ENCODE measurements at places on chromosomes 4 and X. TPM values are rescaled to one million over a fixed set of nuclear protein-coding genes. Genes with fewer than 3 reads are reported as not detected.

GRCh38 chr4:81352446-81352835 lies 119.3 kb downstream of the RASGEF1B start:
- no peak for DNase-seq

GRCh38 chrX:102624105-102624504 lies 24.8 kb downstream of the ARMCX5 start:
- DNase-seq = no peak

- no peak for DNase-seq
Observed at GRCh38 chr4:128686032-128686465, 123.5 kb upstream of the JADE1 start.

DNA sequence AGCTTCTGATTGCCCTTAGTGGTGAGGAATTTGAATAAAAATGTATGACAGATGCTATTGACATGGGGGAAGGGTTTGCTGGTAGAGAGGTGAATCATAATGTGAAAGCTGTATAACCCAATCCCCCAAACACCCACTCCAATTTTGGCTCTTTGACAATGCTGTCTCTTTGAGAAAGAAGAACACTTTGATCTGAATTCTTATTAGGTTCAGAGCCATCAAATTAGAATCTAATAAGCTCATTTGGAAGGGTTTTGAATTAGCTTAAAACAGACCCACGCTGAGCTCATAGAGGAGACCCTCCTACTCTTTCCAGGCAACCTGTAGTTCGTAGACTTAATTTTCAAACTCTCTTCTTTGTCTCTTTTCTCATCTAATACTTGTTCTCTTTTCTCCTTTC lies 416.6 kb upstream of the ARX start:
- DNase-seq = no peak

DNA sequence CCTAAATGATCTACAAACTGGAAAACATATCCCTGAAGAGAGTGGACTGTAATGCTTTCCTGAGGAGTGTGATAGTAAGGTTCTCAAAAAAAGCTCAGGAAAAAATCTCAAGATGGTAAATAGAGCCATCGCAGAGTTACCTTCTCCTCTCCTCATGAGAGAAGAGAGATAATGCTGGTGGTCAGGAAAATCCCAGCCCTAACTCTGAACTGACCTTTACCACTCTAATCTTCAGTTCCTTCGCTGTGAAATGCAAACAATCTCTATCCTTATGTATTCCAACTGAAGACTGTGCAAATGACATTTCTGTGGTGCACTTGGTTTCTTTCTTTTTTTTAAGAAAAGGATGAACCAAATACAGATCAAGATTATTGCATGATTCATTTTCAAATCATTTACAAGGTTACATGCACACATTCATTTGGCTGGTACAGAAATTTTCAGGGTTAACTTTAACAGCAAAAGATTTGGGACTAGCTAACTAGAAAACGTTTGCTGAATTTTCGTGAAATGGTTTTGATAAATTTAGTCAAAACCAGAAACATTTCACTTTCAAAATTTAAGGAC lies 8.3 kb downstream of the PPM1K start:
- no peak for DNase-seq

DNA sequence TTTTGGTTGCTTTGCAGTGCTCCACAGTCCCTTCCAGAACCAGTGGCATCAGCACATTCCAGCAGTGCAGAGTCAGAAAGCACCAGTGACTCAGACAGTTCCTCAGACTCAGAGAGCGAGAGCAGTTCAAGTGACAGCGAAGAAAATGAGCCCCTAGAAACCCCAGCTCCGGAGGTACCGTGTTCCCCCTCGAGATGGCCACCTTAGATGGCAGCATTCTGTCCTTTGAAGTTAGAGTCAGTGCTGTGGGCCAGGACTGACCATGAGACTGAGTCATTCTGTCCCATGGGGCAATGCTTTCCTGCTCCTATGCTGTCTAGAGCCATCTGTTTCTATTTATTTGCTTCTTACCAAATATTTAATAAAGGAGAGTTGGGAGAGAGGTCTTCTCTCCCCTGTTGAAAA lies 112.3 kb downstream of the KLHL8 start:
- no peak for DNase-seq

- DNase-seq = no peak
Observed at GRCh38 chr4:101175896-101176676, 171.2 kb downstream of the PPP3CA start.

DNA sequence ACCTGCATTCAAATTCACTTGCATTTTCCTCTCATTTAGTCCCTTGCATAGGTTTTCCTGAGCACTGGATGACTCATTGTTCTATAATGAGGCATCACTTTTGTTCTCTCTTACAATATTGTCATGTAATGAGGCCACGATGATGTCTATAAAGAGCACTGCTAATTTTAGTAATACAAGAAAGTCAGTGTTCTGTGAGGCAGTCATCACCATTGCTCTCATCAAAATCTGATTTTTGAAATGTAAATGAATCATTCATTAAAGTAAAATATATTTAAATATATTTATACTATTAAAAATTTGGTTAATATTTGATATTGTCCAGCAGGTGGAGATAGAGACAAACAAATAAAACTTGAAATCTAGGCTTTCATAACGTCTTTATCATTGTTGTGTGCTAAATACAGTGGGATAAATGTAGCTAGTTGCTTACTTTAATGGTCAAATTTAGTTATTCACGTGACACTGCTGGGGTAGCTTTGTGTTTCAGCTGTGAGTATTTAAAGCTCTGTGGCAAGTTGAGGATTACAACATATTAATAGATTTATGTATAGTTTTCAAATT lies 15.4 kb downstream of the HMGB2 start:
- DNase-seq = no peak

DNA sequence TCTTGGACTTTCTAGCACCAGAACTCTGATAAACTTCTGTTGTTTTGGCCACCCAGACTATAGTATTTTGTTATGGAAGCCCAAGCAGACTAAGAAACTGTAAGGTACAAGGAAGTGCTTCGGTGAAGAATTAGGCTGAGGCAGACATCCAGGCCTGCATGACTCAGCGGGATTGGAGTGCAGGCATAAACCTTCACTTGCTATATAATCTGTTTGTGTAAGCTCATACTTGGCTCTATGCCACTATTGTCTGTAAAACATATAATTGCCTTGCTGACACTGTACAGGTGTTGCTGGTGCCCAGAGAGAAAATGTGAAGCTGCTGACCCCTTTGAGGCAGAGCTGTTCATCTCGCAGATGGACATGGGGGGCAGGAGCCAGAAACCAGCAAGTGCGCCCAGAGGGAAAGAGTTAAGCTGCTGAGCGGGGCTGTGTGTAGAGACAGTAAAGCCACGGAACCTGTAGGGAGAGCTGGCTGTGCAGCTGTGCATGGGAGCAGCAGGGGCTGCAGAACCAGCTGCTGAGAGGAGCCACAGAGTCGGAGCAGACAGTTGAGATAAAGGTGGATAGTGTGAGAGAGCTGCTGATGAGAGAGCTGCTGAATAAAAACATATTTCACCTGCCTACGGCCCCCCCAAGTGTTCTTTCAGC lies 96.2 kb downstream of the RBM46 start:
- no peak for DNase-seq

DNA sequence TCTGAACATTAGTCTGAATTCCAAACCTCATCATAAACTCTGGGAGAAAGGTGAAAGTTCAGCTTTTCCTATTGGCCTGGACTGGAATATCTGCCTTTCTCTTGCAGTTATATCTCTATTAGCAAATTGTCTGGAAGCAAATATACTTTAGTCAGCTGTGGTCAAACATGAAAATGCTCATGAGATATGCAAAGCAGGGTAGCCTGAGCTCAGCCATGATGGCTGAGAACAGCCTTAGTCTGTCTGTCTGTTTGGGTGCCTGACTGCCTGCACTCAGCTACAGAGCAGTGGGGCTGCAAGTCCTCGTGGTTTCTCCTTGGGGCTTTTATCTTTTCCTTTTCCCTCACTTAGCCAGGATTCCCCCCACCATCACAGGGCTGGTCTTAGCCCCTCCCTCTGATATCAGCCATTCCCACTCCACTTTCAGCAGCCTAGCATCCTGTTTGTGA lies 19.5 kb upstream of the PGRMC2 start:
- no peak for DNase-seq

GRCh38 chr4:134777606-134778005 lies 576.0 kb upstream of the PABPC4L start:
- no peak for DNase-seq

DNA sequence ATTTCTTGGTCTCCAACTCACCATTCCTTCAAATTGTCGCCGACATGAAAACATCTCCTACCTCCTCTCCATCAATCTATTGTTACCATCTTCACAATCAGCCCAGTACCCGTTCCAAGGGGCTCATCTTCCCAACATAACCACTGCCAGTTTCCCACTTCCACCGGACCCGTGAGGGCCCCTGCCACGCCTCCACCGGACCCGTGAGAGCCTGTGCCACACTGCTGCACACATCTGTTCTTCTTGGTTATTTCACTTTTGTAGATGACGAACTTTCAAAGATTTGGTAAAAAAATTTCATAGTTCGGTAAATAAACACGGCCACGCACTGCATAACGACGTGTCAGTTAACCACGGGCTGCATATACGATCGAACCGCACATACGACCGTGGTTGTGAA lies 65.0 kb downstream of the FAT1 start:
- no peak for DNase-seq

- DNase-seq = no peak
Observed at GRCh38 chr4:151284534-151285245, 7.7 kb downstream of the PRSS48 start.

LRAT gene
- total RNA-seq = 0.23 TPM

THAP6 gene
- 21.1 TPM for total RNA-seq

DIAPH2 gene
- 4.8 TPM for total RNA-seq

CBR4 gene
- 14.5 TPM for total RNA-seq

FAM9C gene
- total RNA-seq = not detected

CFI gene
- not detected for total RNA-seq

NWD2 gene
- not detected for total RNA-seq

ERVMER34-1 gene
- 0.12 TPM for total RNA-seq

CT45A1 gene
- total RNA-seq = not detected

MTTP gene
- total RNA-seq = 0.34 TPM

PAGE4 gene
- total RNA-seq = not detected

CLCN5 gene
- total RNA-seq = 2.6 TPM
